ENCODE measurements at places on chromosomes 5 and 9.

- DNase-seq = no peak
These were observed 346.4 kb upstream of the FAM174A start for GRCh38 chr5:100188778-100189177.

DNA sequence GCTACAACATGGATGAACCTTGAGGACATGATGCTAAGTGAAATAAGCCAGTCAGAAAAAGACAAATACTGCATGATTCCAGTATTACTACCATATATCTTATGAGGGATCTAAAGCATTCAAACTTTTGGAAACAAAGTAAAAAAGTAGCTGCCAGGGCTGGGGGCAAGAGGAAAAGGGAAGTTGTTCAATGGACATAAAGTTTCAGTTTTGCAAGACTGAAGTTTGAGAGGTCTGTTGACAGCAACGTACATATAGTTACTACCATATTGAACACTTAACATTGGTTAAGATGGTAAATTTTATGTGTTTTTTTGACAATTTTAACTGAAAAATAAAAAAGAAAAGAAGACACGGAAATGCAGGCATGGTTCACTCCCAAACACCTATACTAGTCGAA lies 77.6 kb downstream of the MAPKAP1 start:
- DNase-seq = no peak

GRCh38 chr9:92642564-92642963 lies 27.4 kb downstream of the IPPK start:
- DNase-seq = no peak

GRCh38 chr5:133319905-133320520 lies 268.2 kb downstream of the HSPA4 start:
- no peak for DNase-seq

GRCh38 chr9:109274884-109275730 lies 45.8 kb downstream of the EPB41L4B start:
- no peak for DNase-seq

Data from activated T-cell treated with anti-CD3 and anti-CD28 coated beads for 48 hours (primary cell).